ENCODE measurements at places on chromosomes 5 and 9.

GRCh38 chr5:2148312-2149194 lies 265.8 kb upstream of the IRX4 start:
- DNase-seq, result no peak

DNA sequence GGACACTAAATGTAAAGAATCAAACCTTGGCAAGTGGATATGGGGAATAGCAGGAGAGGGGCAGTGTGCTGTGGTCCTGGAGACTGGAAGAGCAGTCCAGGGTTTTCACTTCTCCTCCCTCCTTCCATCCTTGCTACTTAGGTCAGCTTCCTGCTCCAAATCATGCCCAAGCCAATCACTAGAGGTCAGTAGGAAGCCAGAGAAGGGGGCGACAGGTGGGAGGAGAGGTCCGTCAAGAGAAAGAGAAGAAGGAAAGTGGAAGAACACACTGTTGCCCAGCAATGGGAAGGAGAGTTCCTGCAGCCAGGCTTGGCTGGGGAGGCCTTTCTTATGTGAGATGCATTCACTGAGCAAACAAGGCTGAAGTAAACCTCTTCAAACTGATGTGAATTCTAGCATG lies 289.6 kb downstream of the DTWD2 start:
- no peak for DNase-seq

DNA sequence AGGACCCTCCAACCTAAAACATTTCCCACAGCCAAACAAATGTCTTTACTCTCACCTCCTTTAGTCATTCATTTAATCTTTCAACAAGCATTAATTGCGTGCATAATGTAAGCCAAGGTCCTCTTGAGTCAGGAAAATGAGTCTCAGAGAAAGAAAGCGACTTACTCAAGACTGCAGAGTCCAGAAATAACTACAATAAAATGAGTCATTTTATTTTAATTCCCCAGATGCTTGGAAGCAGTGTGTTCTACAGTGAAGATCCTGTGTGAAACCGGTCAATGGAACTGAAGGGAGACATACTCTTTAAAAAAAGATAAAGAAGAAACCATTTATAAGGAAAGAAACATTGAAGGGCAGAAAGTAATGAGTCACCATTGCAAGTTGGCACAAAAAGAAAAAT lies 513.7 kb downstream of the CDK5RAP2 start:
- no peak for DNase-seq

GRCh38 chr5:107518616-107519015 lies 152.1 kb downstream of the EFNA5 start:
- DNase-seq, result no peak

GRCh38 chr5:134059758-134060495 lies 54.6 kb upstream of the TCF7 start:
- DNase-seq, result no peak

- no peak for DNase-seq
Measured at GRCh38 chr9:110266795-110267194, 10.5 kb upstream of the TXN start.

DNA sequence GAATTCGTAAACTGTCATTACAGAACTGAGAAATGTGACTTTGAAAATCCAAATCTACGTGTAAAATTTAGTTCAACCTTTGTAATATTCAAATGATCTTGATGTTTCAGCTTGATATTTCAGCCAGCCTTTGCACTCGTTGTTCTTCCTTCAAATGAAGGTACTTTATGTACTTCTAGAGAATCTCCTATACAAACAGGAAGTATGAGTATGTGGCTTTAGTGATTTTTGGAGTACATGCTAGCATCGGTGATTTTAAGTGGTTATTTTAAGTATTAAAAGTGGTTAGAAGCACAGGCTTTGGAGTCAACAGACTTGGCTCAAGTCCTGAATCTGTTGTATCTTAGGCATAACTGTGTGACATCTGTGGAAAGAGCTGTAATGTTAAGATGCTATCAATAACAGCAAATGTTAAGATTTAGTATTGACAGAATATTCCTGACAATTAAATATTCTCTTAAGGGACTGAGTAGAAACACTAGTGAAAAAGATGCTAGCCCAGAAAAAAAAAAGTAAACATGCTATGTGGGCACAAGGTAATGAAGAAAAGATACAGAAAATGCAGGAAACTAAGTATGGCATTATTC lies 398.0 kb downstream of the ADGRV1 start:
- no peak for DNase-seq

DNA sequence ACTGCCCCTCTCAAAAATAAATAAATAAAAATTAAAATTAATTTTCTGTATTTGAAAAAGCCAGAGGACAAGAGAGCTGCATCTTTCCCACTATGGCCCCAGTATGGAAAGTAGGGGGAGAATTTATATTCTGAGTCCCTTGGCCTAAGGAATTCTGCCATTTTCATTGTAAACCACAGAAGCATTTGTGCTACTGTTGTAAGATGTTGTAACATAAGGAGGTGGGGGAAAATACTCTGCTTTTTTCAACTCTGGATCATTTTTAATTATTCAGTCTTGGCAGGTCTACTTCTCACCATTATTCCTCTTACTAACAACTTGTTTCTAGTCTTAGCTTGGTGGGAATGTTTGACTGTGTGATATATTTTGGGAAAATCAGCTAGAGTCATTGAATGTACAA lies 52.3 kb upstream of the APC start:
- DNase-seq, result no peak

- DNase-seq, result no peak
Measured at GRCh38 chr5:53291528-53291927, 182.0 kb upstream of the MOCS2 start.

- no peak for DNase-seq
Measured at GRCh38 chr5:9500625-9501024, 45.2 kb downstream of the SEMA5A start.

DNA sequence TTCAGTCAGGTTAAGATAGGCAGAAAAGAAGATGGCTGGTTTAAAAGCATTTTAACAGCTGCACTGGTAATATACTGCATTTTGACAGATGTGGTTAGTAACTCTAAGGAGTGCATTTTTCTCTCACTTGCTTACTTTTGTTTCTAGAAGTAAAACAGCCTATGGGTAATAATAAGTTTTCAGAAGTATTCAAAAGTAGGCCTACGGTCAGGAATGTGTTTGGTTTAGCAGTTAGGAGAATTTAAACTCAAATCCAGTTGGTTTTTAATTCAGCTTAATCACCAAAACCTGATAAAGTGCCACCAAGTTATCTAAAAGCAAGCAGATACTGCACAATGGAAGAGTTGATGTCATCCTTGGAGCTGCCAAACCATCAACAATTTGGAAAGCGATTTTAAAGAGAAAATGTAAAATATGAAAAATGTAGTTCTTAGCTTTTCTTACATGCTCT lies 160.3 kb downstream of the ARSB start:
- DNase-seq, result no peak

DNA sequence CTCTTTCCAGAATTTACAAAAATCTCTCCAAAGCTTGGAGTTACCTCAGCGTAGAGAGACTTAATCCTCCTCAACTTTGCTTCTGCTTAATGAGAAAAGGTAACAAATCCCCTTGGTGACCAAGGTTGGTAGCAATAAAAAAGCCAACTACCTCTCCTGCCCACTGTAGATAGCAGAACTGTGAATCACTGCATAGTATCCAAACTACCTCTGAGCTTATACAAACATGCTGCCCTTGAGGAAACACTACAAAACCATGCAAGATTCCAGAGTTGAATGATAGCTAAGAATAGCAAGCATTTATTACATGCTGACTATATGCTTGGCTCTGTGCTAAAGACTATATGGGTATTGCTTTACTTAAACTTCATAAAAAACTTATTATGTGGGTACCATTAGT lies 2.8 kb upstream of the ADAMTS12 start:
- no peak for DNase-seq

DNA sequence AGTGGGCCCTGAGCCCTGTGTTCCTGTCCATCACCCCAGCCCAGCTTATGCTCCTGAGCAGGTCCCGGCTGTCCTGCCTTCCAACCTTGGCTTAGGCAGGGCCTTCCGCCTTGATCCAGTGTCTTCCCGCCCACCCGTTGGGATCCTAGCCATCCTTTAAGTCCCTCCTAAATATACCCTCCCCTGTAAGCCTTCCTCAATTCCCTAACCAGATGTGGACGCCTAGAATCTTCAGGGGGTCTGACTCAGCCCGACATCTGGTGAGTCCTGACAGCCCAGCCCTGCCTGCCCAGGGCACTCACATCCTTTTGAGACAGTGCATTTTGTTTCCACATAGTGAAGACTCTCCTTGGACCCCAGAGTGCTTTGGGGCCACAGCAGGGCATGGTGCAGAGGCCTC lies 23.7 kb downstream of the SLC6A7 start:
- DNase-seq, result no peak

DNA sequence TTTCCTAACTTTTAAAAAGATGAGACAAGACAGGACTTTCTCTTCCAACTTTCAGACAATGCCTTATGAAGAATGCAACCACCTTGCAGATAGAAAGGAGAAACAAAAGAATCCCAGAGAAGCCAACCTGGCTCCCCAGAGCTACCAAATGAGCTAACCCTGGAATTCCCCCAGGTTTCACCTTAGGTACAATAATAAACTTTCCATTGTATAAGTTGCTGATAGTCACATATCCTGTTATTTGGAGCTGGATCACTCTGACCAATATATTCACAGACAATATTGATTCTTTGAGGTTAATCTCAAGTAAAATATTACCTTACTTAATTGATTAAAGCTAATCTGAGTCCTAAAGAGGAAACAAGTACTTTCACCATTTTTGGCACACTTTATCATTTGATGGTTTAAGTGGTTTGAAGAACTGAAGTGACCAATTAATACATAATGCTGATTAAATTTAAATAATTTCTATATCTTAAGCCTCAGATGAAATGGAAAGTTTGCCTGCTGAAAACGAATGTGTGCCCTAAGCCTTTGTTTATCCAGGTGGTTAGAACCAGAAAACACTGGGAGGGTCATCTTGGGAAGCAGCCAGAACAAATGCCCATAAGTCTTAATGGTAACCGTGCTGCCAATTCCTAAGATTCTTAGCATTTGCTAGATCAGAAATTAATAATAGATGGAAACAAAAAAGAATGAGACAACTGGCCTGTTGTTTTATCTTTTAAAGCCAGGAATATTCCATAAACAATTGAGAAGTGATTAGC lies 159.6 kb upstream of the SLC12A2 start:
- no peak for DNase-seq

DNA sequence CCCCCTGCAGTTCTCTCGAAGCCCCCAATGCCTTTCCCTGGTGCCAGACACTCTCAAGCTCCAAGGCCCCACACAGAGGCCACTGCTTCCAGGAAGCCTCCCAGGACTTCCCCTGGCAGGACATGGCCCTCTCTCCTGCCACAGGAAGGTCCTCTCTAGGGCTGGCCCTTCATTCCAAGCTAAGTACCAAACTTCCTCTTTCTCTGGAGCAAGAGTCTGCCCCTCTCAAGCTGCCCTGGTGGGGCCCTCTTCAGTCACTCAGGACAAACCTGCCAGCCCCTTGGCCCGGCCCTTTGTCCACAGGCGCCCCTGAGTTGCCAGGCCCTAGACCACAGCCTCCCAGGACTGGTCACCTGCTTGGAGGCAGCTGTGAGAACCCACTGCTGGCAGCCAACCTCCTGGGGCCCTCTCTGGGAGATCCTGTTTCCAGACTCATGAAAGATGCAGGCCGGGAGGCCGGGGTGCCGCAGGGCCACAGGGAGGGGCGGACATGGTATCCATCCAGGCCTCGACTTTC lies 6.6 kb downstream of the NINJ1 start:
- no peak for DNase-seq

- no peak for DNase-seq
Measured at GRCh38 chr9:122348288-122348777, 22.5 kb upstream of the PTGS1 start.

GRCh38 chr5:90575712-90576111 lies 17.1 kb downstream of the ADGRV1 start:
- DNase-seq, result no peak

GRCh38 chr5:56361398-56361797 lies 128.3 kb upstream of the ANKRD55 start:
- no peak for DNase-seq

DNA sequence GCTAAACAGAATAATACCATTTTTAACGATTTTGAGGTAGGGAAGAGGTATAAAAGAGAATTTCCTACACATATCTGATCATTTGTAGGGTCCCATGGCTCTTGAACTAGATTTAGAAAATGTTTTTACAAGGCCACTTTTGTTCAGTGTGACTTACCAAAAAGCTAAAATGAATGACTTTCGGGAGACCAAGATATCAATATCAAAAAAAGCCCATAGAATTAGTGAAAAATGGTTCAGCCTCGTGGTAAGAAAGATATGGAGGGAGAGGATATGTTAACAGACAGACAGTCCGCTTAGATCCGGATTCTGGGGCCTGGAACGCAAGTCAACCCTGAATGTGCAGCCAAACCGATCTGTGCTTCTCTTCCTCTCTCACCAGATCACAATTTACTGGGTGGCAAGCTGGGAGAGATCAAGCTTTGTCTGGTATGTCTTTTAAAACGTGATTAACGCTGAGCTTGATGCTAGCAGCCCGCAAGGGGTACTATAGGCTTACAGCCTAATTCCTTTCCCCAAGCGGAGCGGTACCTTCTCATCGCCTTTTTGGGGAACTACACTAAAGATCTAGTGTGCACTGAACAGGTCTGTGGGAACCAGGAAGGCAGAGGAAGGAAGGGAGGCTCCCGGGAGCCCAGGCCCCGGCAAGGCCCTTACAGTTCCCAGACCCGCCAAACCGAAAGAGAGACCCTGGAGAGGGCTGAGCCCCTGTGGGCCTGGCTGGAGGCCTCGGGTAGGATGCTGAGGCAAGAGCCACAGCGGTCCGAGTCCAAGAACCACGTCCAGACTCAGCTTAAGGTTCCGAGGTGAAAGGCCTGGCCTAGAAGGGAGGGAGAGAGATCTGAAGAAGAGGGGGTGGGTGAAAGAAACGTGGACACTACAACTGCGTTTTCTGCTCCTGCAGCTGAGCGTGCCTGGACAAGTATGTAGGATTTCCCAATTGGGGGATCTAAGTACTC lies 2.9 kb downstream of the NR2F1-AS1 start:
- no peak for DNase-seq

GRCh38 chr5:86546582-86546981 lies 71.2 kb upstream of the COX7C start:
- DNase-seq, result no peak

- DNase-seq, result no peak
Measured at GRCh38 chr5:102921341-102922044, 166.4 kb downstream of the PAM start.

DNA sequence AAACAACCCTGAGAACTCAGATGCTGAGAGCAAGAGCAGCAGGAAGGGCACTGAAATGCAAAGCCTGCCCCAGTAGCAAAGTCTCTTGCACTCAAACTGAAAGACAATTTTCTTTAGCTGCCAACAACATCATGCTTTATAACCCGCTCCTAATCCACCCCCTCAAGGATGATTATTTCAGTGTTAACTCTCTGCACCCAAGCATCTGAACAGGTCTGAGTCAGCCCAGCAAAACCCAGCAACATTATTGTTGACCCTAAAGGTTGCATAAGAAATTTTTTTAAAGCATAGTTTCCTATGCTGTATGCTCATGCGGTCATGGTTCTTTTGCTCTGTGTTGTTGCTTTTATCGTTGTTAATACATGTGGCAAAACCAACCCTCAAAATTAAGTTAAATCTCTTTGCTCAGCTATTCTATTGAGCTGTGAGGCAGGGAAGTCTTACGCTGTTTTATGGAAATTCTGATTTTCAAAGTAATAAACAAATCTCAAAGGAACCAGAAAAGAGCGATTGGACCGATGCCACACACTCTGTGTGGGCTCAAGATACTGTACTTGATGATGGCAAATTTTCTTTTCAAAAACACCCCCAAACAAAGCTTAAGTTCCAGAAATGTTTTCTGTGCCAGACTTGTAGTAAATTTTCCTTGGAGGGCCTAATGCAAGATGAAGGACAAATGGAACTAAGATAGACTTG lies 440.6 kb upstream of the MPDZ start:
- no peak for DNase-seq

- DNase-seq, result no peak
Measured at GRCh38 chr5:122183098-122183787, 53.9 kb downstream of the ZNF474 start.

GRCh38 chr9:80883826-80884579 lies 805.3 kb downstream of the TLE1 start:
- DNase-seq, result no peak
